Motor neuron (in vitro differentiated cells): ENCODE measurements at places on chromosomes 5 and 9.

- no peak for ATAC-seq
These were observed 25.3 kb downstream of the DAP start for GRCh38 chr5:10735569-10736276.

- ATAC-seq, result no peak
These were observed 62.1 kb upstream of the CTXN3 start for GRCh38 chr5:127586811-127587210.

DNA sequence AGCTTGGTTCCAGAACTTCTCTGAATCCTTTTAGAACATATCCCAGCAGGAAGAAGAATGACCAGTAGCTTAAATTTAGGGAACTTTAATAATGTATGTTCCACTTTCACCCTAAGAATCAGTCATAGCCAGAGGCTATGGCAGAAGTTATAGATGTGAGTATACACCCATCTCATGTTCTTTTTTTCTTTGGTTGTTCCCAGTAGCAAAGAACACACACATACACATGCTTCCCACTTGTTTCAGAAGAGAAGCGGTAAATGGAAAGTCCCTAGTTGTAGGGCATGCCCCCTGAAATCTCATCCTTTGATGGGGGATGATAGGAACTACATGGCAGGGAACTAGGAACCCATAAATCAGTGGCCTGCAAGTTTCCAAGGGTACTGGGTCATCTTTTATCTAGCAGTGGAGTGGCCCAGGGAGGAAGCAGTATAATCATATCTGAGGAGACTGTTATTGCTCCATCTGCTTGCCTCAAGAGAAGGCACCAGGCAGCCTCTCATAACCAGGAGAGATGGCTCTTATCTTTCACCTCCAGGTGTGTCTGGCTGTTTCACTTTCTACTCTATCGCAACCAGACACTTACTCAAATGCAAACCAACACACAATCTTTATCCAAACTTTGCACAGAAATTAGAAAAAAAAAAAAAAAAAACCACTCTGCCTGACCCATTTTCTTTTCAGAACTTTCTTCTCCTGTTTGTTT lies 109.5 kb downstream of the SNCAIP start:
- no peak for ATAC-seq

DNA sequence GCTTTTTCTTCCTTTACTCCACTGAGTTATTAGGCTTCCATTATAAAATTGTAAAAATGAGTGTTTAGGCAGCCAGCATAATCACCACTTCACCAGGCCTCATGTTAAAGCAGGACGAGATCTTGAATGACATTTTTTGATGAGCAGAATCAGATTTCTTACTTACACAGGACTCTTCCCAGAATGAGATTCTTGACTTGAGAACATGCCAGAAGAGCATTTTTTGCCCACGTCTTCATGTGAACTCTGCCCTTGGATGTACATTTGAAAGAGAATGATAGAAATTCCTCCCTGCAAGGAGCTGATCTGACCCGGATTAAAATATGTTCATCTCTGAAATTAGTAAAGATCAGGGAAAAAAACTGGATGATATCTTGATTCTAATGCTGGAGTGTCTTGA lies 212.1 kb upstream of the ADRA1B start:
- ATAC-seq, result no peak

- no peak for ATAC-seq
These were observed 27.9 kb downstream of the TRIO start for GRCh38 chr5:14171046-14171445.

- peak; percentile 52 for ATAC-seq
These were observed 78.4 kb downstream of the TSPAN17 start for GRCh38 chr5:176725521-176726280.

DNA sequence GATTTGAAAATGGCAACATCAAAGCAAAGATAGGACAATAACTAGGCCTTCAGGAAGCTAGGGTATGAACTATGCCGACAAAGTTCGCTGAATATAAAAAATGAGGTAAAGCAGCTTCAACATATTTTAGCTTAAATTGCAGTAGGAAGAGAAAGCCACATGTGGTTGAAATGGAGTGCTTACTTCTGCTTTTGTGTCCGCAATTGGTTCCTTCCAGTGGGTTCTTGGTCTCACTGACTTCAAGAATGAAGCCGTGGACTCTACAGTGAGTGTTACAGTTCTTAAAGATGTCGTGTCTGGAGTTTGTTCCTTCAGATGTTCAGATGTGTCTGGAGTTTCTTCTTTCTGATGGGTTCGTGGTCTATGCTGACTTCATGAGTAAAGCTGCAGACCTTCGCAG lies 95.2 kb downstream of the APTX start:
- ATAC-seq, result no peak

- ATAC-seq, result no peak
These were observed 14.1 kb downstream of the TDRD7 start for GRCh38 chr9:97425973-97426336.

DNA sequence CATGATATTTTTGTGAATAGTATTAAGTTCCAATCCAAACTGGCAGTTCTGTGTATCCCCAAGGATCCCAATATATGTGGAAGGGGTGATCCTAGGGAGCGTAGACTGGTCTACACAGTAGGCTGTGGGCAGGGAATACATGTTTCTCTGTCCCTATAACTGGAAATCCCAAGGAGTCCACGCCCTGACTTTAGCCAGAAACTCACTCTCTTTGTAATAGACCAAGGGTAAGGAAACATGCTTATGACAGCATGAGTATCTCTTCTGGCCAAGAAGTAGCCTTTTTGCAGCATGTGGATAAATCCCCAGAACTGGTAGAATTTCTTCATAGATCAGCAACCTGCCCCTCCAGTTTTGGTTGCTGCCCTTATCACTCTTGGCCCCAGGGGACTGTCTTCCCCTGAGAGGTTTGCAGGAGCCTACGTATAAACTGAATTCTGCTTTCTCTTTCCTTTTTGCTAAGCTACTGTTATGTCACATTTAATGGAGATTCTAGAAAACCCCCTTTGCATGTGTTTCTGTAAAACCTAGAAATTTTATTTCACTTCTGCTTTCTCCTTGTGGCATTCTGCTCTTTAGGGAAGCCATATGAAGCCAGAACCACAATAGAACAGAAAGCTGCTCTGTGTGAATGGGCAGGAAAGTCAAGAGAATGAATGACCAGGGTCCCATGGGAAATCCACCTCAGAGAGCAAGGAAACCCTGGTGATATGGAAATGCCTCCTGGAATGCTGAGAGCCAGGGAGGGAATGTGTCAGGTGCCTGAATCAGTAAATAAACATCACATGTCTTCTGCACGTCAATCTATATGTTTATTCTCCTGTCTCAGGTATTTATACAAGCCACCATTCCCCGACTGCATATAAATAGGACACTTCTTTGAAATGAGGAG lies 3.5 kb downstream of the IFNA2 start:
- ATAC-seq, result peak; percentile 37

DNA sequence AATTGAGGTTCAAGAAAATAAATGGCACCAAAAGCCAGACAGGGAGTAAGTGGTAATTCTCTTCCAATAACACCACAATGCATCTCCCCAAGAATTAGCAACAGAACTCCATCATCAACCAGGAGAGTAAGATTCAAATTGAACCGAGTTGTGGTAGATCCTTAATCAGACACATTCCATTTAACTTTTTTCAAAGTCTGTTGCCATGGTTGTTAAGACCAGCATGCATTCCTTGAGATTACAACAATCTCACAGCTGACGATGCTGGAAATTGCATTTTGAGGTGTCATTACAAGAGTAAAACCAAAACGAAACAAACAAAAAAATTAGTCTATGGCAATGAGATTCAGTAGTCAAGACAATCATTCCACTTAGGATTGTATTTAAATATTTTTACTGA lies 78.9 kb upstream of the ZNF462 start:
- no peak for ATAC-seq

- ATAC-seq, result no peak
These were observed 35.7 kb downstream of the AK8 start for GRCh38 chr9:132842124-132843044.

- ATAC-seq, result no peak
These were observed 8.7 kb upstream of the B4GALT1 start for GRCh38 chr9:33175649-33176325.

DNA sequence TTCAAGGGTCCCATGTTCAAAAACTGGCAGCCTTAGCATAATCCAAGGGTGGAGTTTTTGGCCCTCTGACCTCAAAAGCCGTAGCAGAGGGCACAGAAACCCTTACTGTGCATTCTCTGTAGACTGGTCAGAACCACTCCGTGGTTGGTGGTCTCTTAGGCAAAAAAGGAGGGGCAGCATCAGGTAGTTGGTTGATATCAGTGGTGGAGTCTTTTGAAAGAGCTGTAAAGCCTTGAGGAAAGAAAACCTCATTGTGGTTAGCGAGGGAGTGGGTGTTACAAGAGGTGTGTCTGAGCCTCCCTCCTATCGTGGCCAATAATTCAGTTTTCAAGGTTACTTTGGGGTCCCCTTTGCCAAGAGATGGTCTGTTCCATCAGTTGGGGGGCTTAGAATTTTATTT lies 40.9 kb downstream of the ARHGEF28 start:
- no peak for ATAC-seq

DNA sequence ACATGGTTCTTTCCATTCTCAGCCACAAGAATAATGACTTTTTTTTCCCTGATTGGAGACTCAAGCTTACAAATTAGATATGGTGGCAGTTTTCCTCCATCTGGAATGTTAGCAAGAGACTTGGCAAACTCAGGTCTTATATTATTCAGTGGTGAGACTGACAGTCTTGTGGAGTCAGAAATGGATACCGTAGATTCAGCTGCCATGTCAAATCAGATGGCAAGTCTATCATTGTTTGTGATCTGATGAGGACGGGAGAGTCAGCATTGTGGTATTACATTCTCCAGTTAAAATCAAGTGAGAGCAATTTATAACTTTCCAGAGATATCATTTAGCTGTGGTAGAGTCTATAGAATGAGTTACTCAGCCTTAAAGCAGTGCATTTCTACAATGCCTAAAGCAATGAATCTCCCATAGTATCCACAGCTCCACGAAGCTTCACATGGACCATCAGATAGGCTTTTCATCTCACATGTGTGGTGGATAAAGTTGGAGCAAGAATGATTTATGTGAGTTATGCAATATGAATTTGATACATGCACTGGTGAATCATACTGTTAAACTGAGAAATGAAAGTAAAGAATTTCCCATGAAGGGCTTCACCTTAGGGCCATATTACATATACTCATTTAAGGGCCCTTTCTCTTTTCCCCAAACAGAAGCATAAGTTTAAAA lies 430.6 kb downstream of the ZNF608 start:
- ATAC-seq, result no peak

- no peak for ATAC-seq
These were observed 203.8 kb upstream of the RAI14 start for GRCh38 chr5:34452170-34452828.

GRCh38 chr5:16712178-16712577 lies 95.4 kb upstream of the RETREG1 start:
- ATAC-seq, result no peak

- no peak for ATAC-seq
These were observed 41.9 kb downstream of the NACC2 start for GRCh38 chr9:136052991-136053756.

- ATAC-seq, result peak; percentile 79
These were observed 3.3 kb upstream of the CDC20B start for GRCh38 chr5:55176176-55176818.

DNA sequence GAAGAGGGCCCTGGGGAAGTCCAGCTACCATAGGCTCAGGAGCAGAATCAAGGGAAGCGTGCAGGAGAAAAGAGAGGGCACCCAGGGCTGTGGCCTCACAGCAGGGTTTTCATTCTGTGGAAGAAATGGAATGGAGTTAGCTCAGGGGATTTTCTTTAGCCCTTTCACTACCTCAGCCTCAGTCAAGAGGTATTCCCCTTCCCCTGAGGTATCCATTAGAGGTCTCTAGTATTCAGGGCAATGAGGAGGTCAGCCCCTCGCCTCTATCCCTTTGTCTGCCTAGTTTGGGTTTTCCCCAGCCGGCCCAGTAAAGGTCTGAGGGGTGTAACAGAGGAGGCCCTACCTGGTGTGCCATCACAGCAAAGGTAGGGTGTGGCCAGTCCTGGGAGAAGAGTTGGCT lies 21.5 kb downstream of the GFRA3 start:
- ATAC-seq, result no peak

DNA sequence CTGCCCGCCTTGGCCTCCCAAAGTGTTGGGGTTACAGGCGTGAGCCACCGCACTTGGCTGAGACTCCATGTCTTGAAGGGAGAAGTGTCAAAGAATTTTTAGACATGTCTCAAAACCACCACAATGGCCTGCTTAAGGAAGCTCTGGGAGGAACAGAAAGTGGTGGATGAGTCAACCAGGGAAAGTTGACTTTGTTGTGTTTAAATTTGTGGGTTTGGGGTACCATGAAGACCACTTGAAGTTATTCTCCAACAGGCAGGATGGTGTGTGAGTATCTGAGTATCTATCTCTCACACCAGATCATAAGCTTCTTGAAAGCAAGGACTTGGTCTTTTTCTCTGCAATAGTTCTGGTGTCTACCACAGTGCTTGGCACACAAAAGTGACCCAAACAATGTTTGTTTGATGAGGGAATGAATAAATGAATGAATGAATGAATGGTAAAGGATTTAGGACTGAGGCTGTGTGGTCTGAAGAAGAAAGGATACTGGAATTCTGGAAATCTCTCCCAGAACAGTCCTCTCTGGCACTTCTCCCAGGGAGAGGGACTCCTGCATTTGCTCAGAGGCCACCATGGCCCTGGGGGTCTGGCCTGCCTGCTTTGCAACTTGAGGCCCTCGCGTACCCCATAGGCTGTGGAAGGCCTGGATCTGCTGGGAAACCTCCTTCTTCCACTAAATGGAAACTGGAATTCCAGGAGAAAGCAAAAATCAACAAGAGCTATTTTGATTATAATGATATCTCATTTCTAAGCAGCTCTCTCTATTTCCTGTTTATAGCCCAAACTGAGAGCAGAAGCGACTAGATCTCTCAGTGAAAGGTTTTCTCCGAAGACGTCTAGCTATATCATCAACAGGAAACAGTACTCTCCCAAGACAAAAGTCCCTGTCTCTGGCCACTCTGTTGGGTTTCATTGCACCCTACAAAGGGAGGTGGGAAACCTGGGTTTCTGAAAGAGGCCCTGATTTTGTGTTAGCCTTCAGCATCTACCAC lies 187.9 kb downstream of the PALM2AKAP2 start:
- no peak for ATAC-seq

DNA sequence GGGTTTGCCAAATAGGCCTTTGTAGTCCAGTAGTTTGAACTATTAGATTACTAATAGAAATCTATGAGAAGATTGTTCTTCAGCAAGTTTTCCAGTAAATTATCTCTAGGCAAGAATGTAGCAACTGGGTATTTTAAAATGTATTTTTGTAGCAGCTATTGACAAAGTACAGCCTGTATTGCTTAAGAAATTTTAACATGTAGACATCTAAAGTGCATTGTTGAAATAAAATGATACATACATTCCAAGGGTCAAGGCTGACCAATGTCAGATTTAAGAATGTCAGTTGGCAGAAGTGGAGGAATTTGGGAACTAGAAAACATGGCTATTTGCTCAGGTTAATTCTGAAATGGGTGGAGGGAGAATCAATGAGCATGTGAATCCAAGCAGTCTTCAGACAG lies 57.5 kb upstream of the ZSWIM6 start:
- ATAC-seq, result no peak

GRCh38 chr9:14846871-14847311 lies 63.3 kb downstream of the FREM1 start:
- no peak for ATAC-seq

GRCh38 chr5:101364469-101364868 lies 461.4 kb upstream of the ST8SIA4 start:
- ATAC-seq, result peak; percentile 97

GRCh38 chr9:82057805-82058204 lies 69.2 kb downstream of the SPATA31D1 start:
- no peak for ATAC-seq
